ENCODE measurements at places on chromosomes 12 and 14. TPM values are rescaled to one million over a fixed set of nuclear protein-coding genes. Genes with fewer than 3 reads are reported as not detected.

DNA sequence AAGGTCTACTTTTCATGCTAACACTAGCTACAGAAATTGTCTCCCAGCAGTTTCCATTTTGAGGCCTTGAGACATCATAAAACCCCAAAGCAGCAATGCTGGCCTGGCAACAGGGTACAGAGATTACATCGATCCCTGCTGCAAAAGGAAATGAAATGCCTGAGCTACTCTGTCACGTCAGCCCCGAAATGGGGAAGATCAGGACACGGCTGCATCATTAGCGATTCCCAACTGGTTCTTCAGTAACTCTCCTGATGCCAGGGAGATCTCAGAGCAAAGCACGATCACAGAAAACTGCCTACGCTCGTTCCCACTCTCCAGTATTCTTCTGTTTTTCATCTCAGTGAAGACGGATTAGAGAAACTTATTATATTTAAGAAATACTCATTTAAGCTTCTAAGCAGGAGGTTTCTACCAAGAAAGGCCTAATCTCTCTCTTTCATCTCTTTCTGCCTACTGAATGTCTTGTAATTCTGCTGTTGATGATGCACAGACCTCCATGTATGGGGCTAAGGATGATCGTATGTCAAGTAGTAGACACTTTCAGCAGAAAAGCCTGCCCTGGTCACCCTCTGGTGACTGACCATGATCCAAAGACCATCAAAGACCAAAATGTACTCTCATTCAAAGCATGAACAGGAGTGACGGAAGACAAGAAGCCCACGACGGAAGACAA, 168.5 kb downstream of the RIMBP2 start:
- no peak for DNase-seq

DNA sequence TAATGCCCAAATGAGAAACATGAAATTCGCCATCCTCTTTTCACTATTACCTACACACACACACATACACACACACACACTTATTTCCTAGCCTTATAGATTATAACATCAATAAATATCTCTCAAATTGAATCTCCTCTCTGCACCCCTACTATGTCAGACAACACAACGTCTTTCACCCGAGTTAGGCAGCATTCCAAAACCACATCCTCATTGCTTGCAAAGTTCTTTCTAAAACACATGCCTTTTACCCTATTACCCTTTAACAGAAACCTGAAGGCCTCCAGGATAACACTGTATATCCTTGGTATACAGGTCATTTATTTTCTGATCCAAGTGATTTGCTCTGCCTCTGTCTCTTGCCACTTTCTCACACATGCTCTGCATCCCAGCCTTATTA, 56.3 kb downstream of the KCNH5 start:
- no peak for DNase-seq

- no peak for DNase-seq
Measured at GRCh38 chr14:59344016-59344415, 121.2 kb downstream of the GPR135 start.

DNA sequence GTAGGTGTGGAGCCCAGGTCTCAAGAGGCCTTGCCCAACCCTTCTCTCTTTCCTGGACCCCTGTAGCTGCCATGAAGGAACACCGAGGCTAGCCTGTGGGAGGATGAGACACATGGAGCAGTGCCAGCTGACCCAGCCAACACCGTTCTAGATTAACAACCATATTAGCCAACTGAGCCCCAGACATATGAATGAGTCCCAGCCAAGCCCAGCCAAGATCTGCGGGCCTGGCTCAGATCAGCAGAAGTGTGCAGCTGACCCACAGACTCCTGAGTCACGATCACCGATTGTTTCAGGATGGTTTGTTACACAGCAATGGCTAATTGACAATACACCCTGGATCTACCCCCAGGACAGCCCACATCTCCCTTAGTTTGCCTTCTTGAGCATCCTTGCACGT, 82.1 kb downstream of the NTF3 start:
- DNase-seq, result no peak

GRCh38 chr12:129851296-129851695, 52.5 kb downstream of the TMEM132D start:
- no peak for DNase-seq

GRCh38 chr12:129873833-129874208, 30.0 kb downstream of the TMEM132D start:
- DNase-seq, result no peak

DNA sequence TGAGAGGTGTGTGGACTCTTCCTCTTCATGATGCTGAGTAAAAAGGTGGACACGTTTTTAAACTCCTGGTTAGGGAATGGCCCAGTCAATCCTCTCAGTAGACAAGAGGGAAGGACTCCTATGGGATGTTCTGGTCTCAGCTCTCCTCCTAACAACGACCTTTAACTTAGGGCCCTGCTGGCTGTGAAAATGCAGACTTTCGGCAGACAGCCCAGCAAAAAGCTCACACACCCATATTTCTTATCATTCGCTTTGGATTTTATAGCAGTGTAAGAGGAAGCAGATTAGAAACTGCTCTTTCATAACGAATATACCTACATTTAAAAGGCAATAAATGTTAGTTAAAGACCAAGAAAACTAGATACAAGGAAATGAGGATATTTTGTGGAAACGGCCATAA, 18.0 kb upstream of the YARS2 start:
- DNase-seq, result peak; percentile 70

DNA sequence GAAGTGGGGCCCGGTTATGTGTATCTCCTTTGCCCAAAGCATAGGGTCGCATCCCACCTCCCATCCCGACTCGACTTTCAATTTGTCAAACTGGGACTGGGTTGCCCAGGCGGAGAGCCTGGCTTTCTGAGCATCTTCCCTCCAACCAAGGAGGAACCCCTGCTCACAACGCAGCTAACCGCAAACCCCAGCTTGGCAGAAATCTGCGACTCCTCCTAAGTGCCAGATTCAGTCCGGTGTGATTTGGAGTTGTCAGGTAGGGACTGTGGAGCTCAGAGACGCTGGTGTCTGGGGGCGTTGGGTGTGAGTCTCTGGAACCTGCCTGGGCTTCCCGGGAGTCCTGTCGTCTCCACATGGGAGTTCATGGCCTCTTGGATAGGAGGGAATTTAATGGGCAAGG, 1126.7 kb downstream of the AACS start:
- no peak for DNase-seq

DNA sequence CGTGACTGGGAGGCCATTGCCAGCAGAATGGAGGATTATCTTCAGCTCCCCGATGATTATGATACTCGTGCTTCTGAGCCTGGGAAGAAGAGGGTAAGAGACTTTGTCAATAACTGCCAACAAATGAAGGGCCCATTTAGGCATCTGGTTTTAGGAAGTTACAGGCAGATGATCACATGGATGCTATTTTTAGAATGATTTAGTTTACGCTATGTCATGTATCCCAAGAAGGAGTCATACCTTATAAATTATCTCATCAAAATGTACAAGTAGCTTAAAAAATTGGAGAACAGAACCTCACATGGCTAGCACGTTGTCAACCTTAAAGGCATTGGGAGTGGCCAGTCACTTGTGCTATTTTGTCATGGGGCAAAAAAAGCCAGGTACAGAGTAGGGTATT, 46.7 kb downstream of the PROX2 start:
- DNase-seq, result no peak

DNA sequence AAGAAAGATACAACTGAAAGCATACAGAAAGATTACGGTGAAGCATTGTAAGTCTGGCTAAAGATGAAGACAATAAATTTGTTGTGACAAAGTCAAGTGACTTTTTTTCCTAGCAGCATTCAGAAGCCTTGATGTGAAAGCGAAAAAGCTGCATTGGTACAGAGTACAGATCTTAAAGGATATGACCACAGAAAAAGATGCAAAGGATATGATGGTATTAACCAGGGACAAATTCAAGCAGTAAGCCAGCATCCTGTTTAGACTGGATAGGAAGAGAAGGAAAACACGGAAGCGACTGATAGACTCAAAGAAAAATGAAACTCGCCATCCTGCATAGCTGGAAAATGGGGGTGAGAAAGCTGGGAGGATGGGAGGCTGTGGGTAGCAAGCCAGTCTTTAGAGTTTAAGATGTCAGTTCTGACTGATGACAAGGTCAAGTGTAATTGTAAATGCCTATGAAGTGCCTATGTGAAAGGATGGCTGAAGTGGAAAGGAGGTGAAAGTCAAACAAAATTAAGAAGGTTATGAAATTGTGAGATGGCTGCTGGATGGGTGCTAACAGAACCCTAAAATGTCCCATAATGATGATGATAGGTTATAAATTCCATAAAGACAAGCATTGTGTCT, 92.4 kb downstream of the PHLDA1 start:
- DNase-seq, result no peak

- DNase-seq, result peak; percentile 85
Measured at GRCh38 chr12:9064815-9065606, 50.7 kb downstream of the A2M start.

DNA sequence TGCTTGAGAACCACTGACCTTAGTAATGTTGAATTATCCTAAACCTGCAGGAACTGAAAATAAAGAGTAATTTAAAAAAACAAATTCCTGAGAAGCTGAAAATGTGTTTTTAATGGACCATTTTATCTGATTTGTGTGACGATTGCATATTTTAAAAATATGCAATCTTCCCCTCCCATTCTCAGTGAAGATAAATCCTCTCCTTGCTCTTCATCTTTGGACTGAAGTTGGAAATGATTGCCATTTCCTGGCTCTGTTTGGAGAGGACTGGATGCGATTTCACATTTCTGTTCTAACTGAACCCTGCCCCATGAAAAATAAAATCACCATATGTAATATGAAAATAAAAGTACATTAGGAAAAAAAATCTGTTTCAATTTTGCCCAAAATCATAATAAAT, 216.3 kb downstream of the SLC6A15 start:
- no peak for DNase-seq

GRCh38 chr14:100554082-100554677, 33.0 kb downstream of the BEGAIN start:
- peak; percentile 86 for DNase-seq

GRCh38 chr12:16238661-16239060, 38.8 kb downstream of the SLC15A5 start:
- DNase-seq, result no peak

- no peak for DNase-seq
Measured at GRCh38 chr12:44668443-44668842, 207.7 kb downstream of the NELL2 start.

- DNase-seq, result no peak
Measured at GRCh38 chr14:33754261-33754660, 196.6 kb downstream of the EGLN3 start.

GRCh38 chr12:116236148-116236731, 41.3 kb downstream of the MED13L start:
- DNase-seq, result peak; percentile 42

- no peak for DNase-seq
Measured at GRCh38 chr12:33825986-33826602, 196.2 kb upstream of the ALG10 start.

DNA sequence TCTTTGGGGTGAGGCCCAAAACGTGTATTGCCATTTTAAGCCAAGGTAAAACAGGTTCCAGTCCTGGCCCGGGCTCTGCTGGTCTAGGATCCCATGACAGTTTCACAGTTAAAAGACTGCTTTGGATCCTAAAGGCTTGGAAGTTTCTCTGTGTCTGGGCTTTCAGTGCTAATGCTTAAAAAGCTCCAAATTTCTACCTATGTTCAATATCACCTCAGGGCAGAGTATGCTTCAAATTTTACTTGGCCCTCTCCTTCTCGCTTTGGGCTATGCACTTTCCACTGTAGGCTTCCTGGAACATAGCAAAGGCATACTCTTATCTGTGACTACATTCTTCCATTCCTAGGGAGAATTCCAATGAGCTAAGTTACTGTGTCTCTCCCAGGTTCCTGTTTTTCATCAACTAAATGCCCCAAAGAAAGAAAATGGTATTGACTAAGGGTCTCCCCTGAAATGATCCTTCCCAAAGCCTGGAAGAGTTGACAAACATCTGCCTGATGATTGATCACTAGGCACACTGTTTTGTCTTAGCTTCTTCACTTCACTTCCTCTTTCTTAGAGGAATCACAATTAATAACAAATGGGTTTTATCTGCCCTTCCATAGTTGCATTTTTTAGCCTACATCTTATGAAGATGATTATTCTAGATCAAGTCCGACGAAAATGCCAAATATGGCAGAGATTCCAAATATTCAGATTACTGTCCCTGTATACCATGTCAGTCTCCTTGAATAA, 79.4 kb downstream of the TMTC2 start:
- no peak for DNase-seq

- no peak for DNase-seq
Measured at GRCh38 chr12:99605-100004, 33.0 kb downstream of the IQSEC3 start.

DNA sequence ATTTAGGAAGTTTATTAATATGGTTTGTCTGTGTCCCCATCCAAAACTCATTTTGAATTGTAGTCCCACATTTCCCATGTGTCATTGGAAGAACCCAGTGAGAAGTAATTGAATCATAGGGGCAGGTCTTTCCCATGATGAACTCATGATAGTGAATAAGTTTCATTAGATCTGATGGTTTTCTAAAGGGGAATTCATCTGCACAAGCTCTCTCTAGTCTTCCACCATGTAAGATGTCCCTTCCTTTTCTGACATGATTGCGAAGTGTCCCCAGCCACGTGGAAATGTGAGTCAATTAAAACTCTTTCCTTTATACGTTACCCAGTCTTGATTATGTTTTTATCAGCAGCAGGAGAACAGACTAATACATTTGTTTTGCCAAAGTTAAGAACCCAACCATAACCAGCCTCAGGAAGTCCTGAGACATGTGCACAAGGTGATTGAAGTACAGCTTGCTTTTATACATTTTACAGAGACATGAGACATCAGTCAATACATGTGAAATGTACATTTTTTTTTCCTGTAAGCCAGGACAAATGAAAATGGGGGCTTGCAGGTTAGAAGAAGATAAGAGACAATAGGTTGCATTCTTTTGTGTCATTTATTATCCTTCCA, 1136.7 kb downstream of the TMEM121 start:
- DNase-seq, result no peak

GRCh38 chr12:457676-458075, 2.1 kb upstream of the B4GALNT3 start:
- no peak for DNase-seq

GRCh38 chr14:71070169-71070568, 162.9 kb downstream of the PCNX1 start:
- no peak for DNase-seq

The NOS1 gene
- 0.07 TPM for total RNA-seq

The NTS gene
- total RNA-seq, result not detected

The RNASE1 gene
- 189 TPM for total RNA-seq

The RIPK3 gene
- total RNA-seq, result 30.1 TPM

The PRH2 gene
- total RNA-seq, result not detected

The PLEKHG7 gene
- 0.59 TPM for total RNA-seq

The ZDHHC22 gene
- total RNA-seq, result 0.07 TPM

The AQP6 gene
- not detected for total RNA-seq

The HNF1A gene
- 24.7 TPM for total RNA-seq

The TSPAN11 gene
- 8.2 TPM for total RNA-seq

The NPFF gene
- total RNA-seq, result not detected

The MORN3 gene
- not detected for total RNA-seq

The PMCH gene
- not detected for total RNA-seq

Data from colonic mucosa (tissue), 4 donors.